ENCODE measurements at places on chromosomes 5 and 9. TPM values are rescaled to one million over a fixed set of nuclear protein-coding genes. Genes with fewer than 3 reads are reported as not detected.
A peak's percentile ranks its signal among the peaks of the same experiment; 100 is the strongest.

DNA sequence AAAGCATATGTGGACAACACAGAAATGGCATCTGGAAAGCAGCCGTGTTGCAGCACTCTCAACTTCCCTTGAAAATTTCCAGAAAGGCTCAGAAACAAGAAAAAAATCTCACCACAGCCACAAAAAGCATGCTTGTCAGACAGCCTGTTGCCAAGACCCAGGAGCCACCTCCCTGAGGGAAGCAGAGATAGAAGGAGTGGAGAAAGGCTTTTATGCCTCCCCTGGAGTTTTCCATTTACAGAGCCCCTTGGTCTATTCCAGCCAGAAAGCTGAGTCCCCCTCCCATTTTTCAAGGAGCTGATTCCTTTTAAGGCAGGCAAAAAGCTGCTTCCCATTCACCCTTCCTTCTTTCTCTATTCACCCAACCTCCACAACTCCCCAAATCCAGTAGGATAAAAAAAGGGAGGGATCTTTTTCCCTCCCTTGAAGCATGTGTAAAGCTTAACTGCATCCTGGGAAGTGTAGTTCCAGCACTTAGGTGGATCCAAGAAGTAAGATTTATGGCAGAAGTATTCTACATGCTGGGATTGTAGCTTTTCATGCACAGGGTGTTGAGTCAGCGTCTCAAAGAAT lies 37.1 kb upstream of the PALM2AKAP2 start:
- no peak overlapping the region for H3K4me3 ChIP-seq
- DNase-seq = peak; percentile 44
- H3K36me3 ChIP-seq = no peaks in the 10 kb centered on the region
- no peaks in the 10 kb centered on the region for H3K4me1 ChIP-seq
- H3K27me3 ChIP-seq = no peaks in the 10 kb centered on the region

Gene ECPAS
- 91.9 TPM for total RNA-seq

Gene TOR1B
- total RNA-seq = 36.2 TPM

Gene RASEF
- total RNA-seq = 10.4 TPM

- H3K4me3 ChIP-seq = no peak overlapping the region
- no peak for DNase-seq
- no peaks in the 10 kb centered on the region for H3K27me3 ChIP-seq
- H3K4me1 ChIP-seq = 0 out of 2 replicates have a peak, but pooled peaks cover 5% of the 10 kb centered on the region
- no peaks in the 10 kb centered on the region for H3K36me3 ChIP-seq
These were observed 58.8 kb upstream of the DHFR start for GRCh38 chr5:80713631-80714030.

- no peaks in the 10 kb centered on the region for H3K4me1 ChIP-seq
- no peaks in the 10 kb centered on the region for H3K36me3 ChIP-seq
- H3K27ac ChIP-seq = no peak overlapping the region
- no peak overlapping the region for H3K4me3 ChIP-seq
These were observed 20.8 kb upstream of the FCN1 start for GRCh38 chr9:134938346-134939079.

DNA sequence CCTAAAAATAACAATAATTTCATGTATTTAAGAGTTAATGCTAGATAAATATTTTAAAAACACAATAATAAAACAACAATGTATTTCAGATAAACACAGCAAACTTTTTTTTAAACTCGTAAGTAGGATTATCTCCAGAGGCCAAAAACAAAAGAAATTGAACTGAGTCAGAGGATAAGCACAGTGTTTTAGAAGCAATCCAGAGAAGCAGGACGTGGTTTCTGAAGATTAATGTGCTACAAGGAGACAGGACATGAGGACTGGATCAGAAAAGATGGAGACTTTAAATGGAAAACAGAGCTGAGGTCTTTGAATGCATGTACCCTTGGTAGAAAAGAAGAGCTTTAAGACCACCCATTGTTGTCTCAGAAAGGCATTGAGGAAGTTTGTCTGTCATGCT lies 491.2 kb upstream of the TLE4 start:
- H3K27ac ChIP-seq = no peak overlapping the region
- no peaks in the 10 kb centered on the region for H3K36me3 ChIP-seq
- DNase-seq = no peak
- no peaks in the 10 kb centered on the region for H3K27me3 ChIP-seq
- H3K4me1 ChIP-seq = no peaks in the 10 kb centered on the region

DNA sequence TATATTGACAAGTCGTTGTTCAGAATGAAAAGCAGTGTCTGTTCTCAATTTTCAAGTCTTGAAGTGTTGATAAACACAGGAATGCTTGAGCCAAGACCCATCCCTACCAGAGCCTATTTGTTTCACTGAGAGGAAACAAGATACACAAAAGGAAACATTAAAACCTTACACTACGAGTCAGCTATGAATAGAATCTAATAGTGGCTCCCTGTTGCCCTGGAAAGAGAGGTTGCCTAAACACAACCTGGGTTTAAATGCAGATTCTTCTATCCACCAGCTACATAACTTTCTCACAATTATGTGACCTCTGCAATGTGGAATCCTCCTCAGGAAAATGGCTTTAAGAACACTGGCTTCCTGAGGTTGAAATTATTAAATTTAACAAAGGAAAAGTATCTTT lies 29.1 kb upstream of the BNC2 start:
- H3K4me1 ChIP-seq = peaks cover 6% of the 10 kb centered on the region
- H3K27ac ChIP-seq = no peak overlapping the region
- H3K4me3 ChIP-seq = no peak overlapping the region
- no peaks in the 10 kb centered on the region for H3K36me3 ChIP-seq

Gene LRRC19
- not detected for total RNA-seq

- no peaks in the 10 kb centered on the region for H3K27me3 ChIP-seq
- H3K4me3 ChIP-seq = no peak overlapping the region
- H3K36me3 ChIP-seq = 0 out of 2 replicates have a peak, but pooled peaks cover 4% of the 10 kb centered on the region
- no peak for DNase-seq
These were observed 136.3 kb downstream of the NR3C1 start for GRCh38 chr5:143267186-143267585.

GRCh38 chr5:154611341-154611767 lies 133.3 kb upstream of the HAND1 start:
- H3K4me3 ChIP-seq = peak overlapping the region; percentile 80
- peak; percentile 57 for DNase-seq
- no peaks in the 10 kb centered on the region for H3K36me3 ChIP-seq
- H3K27ac ChIP-seq = no peak overlapping the region
- peaks cover 24% of the 10 kb centered on the region for H3K4me1 ChIP-seq

GRCh38 chr9:126411225-126411947 lies 84.8 kb downstream of the MVB12B start:
- H3K36me3 ChIP-seq = no peaks in the 10 kb centered on the region
- no peak for DNase-seq
- H3K4me3 ChIP-seq = no peak overlapping the region

GRCh38 chr5:81553567-81554212 lies 159.8 kb upstream of the ACOT12 start:
- no peak for DNase-seq
- H3K4me3 ChIP-seq = no peak overlapping the region
- H3K27ac ChIP-seq = no peak overlapping the region
- 0 out of 2 replicates have a peak, but pooled peaks cover 6% of the 10 kb centered on the region for H3K4me1 ChIP-seq
- no peaks in the 10 kb centered on the region for H3K36me3 ChIP-seq

Gene DAPK1
- 109 TPM for total RNA-seq

Gene PHF24
- 0.14 TPM for total RNA-seq

Gene SMAD5
- 56.6 TPM for total RNA-seq

DNA sequence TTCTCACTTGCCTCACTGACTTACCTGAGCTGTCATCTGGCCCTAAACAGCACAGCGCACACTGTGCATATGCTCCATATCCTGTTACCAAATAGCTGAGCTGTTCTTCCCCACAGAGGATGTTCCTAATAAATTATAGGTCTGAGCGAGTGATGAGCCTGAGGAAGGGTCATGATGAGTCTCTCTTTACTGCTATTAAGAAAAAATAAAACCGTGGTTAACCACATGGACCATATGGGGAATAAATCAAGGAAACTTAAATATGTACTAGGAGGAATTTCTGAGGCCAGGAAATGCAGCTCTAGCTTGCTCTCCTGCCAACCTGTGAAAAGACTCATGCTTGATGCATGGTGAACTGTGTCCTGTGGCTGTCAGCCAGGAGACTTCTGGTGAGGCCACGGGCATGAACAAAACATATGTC lies 424.8 kb upstream of the DMAC1 start:
- H3K36me3 ChIP-seq = no peaks in the 10 kb centered on the region
- H3K4me1 ChIP-seq = no peaks in the 10 kb centered on the region
- no peak overlapping the region for H3K4me3 ChIP-seq
- no peaks in the 10 kb centered on the region for H3K27me3 ChIP-seq
- no peak overlapping the region for H3K27ac ChIP-seq

Gene WNT8A
- total RNA-seq = not detected

DNA sequence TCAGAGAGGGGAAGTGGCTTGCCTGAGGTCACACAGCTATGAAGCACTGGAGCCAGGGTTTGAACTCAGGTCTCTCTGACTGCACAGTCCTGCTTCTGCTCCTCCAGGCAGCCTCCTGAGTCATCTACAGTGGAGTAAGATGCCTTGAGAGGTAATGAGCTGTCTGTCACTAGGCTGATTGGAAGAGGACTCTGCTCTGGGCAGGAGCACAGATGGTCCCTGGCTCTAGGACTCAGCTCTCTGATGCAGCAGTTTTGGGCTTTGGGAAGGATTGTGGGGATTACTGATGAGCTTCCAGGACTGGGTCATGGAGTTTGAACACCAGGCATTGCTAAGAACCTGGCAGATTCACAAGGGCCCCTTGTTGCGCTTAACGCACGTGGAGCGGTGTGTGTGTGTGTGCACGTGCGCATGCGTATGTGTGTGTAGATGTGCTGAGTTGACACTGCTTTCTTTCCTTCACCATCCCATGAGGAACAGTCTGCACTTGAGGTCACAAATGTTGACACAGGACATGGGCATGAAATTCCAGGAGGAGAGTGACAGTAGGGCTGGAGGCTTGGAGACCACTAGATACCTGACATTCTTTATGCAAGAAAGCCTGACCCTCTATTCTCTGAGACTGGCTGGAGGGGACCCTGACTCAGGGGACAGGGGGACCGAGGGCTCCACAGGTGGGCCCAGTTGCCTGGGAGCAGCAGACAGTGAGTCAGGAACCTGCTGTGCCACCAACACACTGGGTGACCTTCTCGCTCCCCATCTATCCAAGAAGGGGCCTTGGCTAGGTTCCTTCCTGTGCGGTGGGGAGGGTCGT lies 170.5 kb downstream of the RGS3 start:
- H3K4me1 ChIP-seq = no peaks in the 10 kb centered on the region
- no peaks in the 10 kb centered on the region for H3K36me3 ChIP-seq
- H3K27ac ChIP-seq = no peak overlapping the region
- no peak overlapping the region for H3K4me3 ChIP-seq
- peaks cover 6% of the 10 kb centered on the region for H3K27me3 ChIP-seq

DNA sequence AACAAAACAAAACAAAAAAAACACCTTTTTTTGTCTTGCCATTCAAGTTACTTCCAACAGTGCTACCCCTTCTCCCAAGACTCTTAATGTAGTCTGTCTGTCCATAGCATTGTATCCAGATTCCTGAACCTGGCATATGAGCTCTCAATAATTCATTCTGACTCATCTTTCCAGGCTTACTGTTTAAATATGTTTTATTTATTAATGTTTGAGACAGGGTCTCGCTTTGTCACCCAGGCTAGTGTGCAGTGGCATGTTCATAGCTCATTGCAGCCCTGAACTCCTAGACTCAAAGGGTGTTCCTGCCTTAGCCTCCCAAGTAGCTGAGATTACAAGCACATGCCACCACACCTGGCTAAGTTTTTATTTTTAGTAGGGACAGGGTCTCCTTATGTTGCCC lies 208.0 kb upstream of the DMRT1 start:
- H3K4me1 ChIP-seq = peaks cover 4% of the 10 kb centered on the region
- H3K27ac ChIP-seq = no peak overlapping the region
- no peak for DNase-seq
- no peak overlapping the region for H3K4me3 ChIP-seq
- H3K36me3 ChIP-seq = peaks cover 3% of the 10 kb centered on the region
- no peaks in the 10 kb centered on the region for H3K27me3 ChIP-seq

GRCh38 chr9:97437051-97437600 lies 25.2 kb downstream of the TDRD7 start:
- H3K27me3 ChIP-seq = no peaks in the 10 kb centered on the region
- H3K4me1 ChIP-seq = no peaks in the 10 kb centered on the region
- no peak for DNase-seq
- H3K36me3 ChIP-seq = no peaks in the 10 kb centered on the region

DNA sequence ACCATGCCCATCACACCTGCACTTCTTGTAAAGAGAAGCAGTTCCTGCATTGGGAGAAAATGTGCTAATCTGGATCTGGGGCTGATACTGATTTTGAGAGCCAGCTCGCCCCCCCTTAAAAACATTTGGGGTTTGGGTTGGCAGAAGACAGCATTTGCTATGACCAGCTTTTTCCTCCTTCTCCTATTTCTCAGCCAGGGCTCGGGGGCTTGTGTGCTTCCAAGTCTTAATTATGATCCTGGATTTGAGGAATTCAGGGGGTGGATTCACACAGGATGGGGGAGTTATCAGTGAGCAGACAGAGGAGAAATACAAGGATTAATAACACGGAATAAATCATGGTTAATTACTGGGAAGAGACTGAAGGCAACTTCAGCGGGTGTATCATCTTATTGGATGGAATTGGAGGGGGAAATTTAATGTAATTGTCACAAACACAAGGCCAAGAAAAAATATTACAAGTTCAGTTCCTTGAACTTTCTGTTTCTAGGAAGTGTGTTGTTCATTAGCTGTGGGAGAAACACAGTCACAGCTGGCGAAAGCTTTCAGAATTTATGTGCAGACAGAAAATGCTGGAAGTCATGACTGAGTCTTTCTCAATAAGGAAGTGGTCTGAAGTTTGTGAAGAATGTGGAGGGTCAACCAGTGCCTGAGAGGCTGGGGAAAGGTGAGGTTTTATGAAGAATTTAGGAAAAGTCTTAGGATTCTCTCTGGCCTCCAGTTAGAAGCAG lies 15.3 kb downstream of the C9orf152 start:
- no peaks in the 10 kb centered on the region for H3K4me1 ChIP-seq
- H3K27ac ChIP-seq = no peak overlapping the region
- H3K36me3 ChIP-seq = no peaks in the 10 kb centered on the region
- DNase-seq = no peak

Gene NCS1
- 34.3 TPM for total RNA-seq

DNA sequence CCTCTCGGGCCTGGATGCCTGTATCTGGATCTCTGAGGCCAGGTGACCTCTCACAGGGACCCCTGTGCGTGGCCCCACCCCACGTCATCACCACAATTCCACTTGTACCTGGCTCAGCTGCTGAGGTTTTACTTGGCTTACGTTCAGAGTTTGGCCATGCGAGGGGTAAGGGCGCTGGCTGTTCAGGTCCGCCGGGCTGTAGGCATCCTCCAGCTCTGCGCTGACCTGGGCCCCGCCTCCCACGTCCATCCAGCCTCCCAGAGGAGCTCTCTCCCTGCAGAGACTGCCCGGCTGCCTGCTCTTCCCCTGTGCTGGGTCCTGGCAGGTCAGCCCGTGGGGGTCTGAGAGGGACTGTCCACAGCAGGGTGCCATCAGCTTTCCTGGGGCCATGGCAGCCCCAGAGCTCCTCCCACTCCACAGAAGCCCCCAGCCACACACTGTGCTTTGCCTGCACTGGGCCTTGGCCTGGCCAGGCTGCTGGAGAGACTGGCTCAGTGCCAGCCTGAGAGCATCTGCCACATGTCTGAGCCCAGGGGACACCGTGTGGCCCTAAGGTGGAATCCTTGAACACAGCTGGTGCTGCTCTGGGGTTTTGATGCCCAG lies 43.6 kb downstream of the SLC6A3 start:
- DNase-seq = no peak
- H3K4me3 ChIP-seq = no peak overlapping the region
- no peaks in the 10 kb centered on the region for H3K27me3 ChIP-seq
- no peaks in the 10 kb centered on the region for H3K36me3 ChIP-seq

Gene PDE8B
- total RNA-seq = 0.54 TPM

Gene PCDHGC4
- total RNA-seq = 2.3 TPM

Gene NR5A1
- total RNA-seq = 0.21 TPM

Gene UQCRQ
- total RNA-seq = 115 TPM
